ENCODE measurements at places on chromosomes 4 and X.

- no peak for DNase-seq
Observed at GRCh38 chr4:136150046-136150445, 1382.2 kb downstream of the PCDH18 start.

GRCh38 chr4:107737450-107737849 lies 17.4 kb upstream of the PAPSS1 start:
- no peak for DNase-seq

- DNase-seq = no peak
Observed at GRCh38 chr4:8594097-8595038, 1.8 kb downstream of the CPZ start.

DNA sequence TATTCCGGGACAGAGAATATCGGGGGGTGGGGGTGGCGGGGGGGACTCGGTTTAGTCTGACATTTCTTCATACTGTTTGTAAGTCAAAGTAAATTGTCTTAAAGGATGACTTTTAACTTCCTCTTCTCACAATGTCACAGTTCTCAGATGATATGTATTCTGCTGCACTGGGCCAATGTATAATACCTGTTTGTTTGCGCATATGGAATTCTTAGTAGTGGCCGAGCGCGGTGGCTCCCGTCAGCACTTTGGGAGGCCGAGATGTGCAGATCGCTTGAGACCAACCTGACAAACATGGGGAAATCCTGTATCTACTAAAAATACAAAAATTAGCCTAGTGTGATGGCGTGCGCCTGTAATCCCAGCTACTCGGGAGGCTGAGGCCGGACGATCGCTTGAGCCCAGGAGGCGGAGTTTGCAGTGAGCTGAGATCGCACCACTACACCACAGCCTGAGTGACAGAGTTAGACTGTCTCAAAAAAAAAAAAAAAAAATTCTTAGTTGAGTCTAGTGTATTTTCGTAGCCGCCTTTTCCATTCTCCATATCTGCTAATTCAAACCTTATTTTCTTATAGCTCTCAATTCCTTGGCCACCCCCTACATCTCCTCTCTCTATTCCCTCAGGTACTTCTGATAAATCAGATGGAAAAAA lies 851 bp downstream of the POLR2B start:
- DNase-seq = no peak

GRCh38 chrX:154732421-154733065 lies 18.3 kb downstream of the GAB3 start:
- DNase-seq = no peak

GRCh38 chr4:105714071-105714521 lies 5.5 kb downstream of the GSTCD start:
- DNase-seq = no peak

DNA sequence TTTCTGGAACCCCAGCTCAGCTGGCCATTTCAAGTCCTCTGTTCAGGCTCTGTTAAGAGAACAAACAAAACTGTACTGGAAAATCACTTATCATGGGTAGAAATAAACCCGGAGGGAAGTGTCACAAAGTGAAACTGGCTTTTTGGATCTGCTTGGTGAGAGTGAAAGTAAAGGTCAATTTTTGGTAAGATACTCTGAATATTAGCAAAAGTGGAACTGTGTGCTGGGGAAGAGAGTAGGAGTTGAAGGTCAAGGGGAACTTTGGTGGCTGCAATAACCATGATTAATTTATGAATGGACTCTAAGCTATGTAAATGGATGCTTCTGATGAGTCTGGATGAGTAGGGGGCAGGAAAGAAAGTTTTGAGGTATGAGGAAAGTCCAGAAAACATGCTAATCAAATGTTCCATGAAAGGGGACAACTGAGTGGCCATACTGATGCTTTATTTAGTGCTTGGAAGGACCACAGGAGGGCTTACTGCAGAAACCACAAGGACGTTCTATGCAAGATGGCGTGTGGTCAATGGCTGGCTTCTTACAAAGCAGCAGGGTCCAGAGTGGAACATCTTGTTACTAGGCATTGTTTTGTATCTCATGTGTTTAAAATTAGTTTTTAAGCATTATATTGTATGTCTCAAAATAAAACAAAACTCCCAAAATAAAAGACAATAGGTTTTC lies 36.8 kb upstream of the TNIP3 start:
- no peak for DNase-seq

DNA sequence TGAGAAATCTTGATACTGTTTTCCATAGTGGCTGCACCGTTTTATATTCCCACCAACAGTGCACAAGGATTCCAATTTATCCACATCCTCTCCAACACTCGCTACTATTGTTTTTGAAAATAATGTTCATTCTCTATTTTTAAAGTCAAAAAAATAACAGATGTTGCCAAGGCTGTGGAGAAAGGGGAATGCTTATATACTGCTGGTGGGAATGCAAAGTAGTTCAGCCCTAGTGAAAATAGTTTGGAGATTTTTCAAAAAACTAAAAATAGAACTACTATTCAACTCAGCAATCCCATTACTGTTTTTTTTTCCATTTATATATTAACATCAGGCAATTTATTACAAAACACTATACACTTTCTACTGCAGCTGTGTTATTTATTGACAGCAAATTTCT lies 208.7 kb downstream of the CBLL2 start:
- no peak for DNase-seq

DNA sequence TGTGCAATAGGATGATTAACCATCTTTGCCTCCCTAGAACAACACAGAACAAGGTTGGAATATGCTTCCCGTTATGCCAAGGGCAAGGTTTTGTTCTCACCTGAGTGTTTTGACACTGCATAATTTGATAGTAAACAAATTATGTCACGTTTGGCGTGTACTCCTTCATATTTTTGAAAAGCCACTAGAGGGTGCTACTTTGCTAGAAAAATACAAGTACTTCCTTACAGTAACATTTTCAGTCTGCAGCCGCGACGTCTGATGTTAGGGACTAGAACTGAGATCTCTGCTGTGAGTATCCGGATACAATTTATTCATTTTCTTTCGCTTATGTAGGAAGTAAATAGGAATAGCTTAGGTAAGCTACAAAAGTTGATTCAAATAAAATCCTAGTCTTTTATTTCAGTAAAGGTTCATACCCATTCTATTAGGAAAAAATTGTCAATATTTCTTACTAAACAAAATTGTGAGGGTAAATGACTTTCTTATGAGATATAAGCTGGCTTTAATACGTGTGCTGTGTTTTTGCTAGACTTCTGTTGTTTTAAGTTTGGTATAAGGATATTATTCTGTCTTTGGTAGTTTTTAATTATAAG lies 181.1 kb upstream of the WDFY3 start:
- no peak for DNase-seq

- DNase-seq = no peak
Observed at GRCh38 chrX:64205441-64205734, at the start of gene AMER1. TSS of gene AMER1 (minus strand) at chrX:64205708. CDS start at chrX:64193286, 12,422 bp downstream.
